ENCODE measurements at places on chromosomes 11 and 22.

- DNase-seq: no peak
Measured at GRCh38 chr11:74896311-74896710, 52.6 kb downstream of the XRRA1 start.

- DNase-seq: no peak
Measured at GRCh38 chr22:19814428-19814827, 40.2 kb downstream of the GNB1L start.

DNA sequence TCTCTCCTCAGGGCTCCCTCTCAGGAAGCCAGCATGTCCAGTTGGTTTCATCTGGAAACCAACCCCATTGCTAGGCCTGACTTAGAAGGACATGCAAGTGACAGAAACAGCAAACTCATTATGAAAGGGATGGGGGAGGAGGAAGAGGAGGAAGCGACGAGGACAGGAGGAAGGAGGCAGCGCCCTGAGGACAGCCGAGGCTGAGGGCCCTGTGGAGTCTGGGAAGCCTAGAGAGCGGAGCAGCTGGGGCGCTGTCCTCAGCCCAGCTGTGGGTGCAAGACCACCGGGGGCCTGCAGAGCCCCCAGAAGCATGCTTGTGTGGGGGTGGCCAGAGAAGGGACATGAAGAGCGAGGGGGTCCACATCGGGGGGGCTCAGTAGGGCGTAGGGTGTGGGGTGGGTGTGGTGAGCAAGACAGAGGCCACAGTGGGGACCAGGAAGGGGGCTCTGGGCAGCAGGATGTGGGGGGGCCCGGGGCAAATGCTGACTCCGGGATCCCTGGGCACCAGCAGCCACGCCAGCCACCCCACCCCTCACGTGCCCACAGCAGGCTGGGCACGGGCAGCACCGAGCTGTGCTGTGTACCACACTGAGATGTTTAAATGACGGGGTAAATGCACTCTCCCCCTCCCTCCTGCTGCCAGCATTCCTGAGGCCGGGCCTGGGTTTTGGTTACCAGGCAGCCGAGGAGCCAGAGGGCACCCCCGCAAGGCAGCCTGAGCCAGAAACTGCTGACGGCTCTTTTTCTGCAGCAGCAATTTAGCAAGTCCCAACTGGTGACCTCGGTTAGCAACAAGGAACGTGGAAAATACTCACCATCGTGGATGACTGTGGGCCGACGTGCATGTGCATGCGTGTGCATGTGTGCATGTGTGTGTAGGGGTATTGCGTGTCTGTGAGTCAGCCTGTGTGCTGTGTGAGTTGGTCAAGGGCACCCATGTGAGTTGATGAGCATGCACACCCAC lies 82.7 kb upstream of the LINC01488 start:
- peak; percentile 26 for DNase-seq

GRCh38 chr11:15779518-15779917 lies 576.8 kb downstream of the SOX6 start:
- DNase-seq: peak; percentile 19

GRCh38 chr11:74397501-74398243 lies 561 bp downstream of the PGM2L1 start:
- DNase-seq: peak; percentile 30

- no peak for DNase-seq
Measured at GRCh38 chr11:90845799-90846198, 623.0 kb upstream of the CHORDC1 start.

GRCh38 chr22:46576556-46577367 lies 39.3 kb upstream of the CELSR1 start:
- DNase-seq: peak; percentile 35

GRCh38 chr22:48422900-48423480 lies 1404.7 kb downstream of the BRD1 start:
- DNase-seq: no peak

DNA sequence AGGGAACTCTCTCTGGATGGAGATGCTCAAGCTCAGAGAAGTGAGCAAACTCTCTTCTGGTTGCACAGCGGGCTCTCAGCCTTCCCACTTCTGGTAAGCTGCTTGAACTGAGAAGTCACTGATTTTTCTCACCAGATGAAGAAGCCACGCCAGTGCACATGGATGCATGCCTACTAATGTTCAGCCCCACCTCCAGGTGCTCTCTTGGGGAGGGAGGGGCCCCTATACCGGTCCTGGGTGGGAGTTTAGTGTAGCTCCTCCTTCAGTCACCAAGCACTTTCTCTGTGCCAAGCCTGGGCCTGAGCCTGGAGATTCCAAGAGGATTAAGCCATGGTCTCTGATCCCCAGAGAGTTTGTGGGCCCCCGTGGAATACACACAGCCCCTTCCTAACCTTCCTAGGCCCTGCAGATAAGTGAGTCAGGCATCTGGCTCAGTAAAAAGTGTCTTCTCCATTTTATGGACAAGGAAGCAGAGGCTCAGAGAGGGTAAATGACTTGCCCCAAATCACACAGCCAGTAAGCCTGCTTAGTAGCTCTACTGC lies 142.2 kb downstream of the ST3GAL4 start:
- DNase-seq: no peak

- peak; percentile 48 for DNase-seq
Measured at GRCh38 chr11:116910378-116910777, 73.0 kb upstream of the APOA1 start.

GRCh38 chr11:92423115-92424034 lies 198.8 kb downstream of the FAT3 start:
- DNase-seq: peak; percentile 54

- DNase-seq: no peak
Measured at GRCh38 chr11:72673943-72674828, at the start of gene PDE2A. Gene PDE2A, minus strand, starts transcription at chr11:72674422. Its CDS starts 215 bp downstream, at chr11:72674207.

DNA sequence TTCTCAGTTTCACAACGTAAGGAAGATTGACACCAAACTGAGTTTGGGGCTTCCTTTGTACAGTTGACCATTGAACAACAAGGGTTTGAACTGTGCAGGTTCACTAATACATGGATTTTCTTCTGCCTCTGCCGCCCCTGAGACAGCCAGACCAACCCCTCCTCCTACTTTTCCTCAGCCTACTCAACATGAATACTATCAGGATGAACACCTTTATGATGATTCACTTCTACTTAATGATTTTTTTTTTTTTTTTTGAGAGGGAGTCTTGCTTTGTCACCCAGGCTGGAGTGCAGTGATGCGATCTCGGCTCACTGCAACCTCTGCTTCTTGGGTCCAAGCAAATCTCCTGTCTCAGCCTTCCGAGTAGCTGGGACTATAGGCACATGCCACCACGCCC lies 14.6 kb downstream of the RBM4 start:
- peak; percentile 36 for DNase-seq

- peak; percentile 59 for DNase-seq
Measured at GRCh38 chr11:68314203-68315170, 2.1 kb downstream of the LRP5 start.

GRCh38 chr22:48424661-48425060 lies 1403.0 kb downstream of the BRD1 start:
- no peak for DNase-seq

DNA sequence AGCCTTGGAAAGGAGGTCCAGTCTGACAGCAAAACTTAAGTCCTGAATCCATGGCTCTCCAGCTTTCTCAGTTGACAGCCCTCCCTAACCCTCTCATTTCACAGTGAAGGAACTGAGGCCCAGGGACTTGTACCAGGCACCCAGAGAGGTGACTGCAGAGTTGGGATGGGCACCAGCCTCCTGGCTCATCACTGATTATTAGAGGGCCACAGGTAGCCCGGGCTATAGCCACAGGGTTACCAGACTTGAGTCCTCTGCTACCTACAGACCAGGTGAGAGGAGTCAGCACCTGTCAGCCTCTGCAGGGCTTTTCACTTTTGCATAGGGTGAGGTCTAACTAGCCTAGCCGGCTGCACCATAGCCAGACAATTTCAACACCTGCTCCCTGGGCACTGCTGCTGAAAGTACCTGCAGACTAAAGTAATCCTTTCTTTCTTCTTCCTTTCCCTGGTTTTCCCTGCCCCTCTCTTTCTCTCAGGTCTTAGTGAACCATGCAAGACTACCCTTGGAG lies 37.6 kb downstream of the SYT13 start:
- DNase-seq: no peak

DNA sequence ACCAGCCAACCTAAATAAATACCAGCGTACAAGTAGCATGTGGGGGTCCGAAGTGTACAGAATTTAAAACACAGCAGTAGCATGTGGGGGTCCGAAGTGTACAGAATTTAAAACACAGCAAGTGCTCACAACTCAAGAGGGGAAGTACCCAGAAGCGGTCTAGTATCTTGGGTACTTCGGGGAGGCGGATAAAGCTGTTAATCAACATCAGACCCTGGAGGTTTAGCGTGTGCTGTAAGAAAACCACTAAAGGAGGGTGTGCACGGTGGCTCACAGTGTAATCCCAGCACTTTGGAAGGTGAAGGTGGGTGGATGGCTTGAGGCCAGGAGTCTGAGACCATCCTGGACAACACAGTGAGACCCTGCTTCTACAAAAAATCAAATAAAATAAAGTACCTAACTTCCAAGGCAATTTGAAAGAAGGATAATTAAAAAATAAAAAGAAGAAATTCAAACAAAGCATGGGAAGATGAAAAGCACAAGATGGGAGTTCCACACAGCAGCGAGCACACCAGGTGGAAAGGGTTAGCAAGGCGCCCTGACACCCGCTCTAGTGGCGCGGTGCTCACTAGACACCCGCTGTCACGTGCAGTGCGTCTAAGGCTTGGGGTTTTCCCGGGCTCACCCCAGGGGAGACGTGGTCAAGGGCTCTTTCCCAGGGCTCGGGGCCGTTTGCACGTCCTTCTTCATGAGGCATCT lies 35.0 kb upstream of the MOB2 start:
- no peak for DNase-seq

DNA sequence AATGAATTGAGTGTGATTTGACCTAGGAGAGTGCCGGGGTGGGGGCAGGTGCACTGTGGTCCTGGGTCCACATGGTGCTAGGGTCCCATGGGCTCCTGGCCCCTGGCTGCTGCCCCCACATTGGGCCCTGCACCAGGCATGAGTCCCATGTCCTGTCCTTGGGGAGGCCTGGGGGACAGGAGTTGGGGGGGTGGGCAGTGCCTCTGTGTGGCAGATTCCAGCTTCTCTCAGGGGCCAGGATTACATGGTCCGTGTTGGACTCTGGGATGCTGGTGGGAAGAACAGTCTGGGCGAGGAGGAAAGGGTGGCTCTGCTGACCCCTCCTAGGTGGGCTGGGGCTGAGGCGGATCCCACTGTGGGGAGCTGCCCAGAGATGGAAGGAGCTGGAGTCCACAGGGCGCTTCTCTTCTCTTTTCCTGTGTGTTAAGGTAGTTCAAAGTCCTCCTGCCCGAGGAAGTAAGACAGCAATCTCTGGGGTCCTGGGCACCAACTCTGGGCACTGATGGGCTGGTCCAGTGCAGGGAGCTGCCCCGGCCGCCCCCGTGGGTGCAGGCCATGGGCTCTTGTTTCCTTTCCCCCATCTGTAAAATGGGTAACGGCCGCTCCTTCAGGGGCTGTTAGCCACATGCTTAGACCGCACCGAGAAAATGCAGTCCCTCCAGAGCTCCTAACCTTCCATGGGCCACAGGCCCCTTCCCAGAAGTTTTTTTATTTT lies 19.8 kb downstream of the KCNQ1 start:
- DNase-seq: no peak

DNA sequence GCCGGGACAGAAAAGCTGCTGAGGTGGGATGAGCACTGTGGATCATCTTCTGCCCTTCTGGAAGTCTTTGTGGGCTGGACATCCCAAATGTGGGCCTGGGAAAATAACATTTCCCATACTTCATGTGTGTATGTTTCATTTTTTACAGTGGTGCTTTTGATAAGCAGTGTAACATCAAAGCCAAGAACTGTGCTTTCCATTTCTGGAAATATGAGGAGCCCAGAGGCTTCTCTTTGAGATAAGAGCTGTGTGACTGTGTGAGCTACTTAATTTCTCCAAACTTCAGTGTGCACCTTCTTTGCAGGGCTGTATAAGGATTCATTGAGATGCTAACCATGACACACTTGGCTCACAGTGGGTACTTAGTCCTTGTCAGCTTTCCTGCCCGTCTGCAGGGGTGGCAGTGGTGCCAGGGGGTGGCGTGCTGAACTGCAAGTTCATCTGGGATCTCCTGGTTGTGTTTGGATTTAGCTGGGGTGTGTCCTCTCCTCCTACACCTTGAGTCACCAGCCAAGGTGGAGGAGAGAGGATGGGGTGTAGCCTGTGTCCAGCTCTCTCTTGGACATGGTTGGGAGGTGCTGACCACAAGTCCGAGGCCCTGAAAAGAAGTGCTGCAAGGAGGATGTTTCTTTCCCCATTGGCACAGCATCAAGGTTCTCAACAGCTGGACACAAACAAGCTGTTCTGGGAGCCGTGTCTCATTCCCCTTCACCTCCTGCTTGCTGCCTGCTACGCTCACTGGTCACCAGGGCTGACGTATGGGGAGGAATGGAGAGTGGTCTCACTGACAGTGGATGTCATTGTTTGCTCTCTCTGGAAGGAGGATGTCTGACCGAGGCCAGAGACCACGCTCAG lies 139.4 kb downstream of the TEAD1 start:
- DNase-seq: peak; percentile 88

GRCh38 chr11:26580929-26581328 lies 8.9 kb upstream of the MUC15 start:
- DNase-seq: no peak

- DNase-seq: no peak
Measured at GRCh38 chr22:20430720-20431510, 6.7 kb downstream of the SCARF2 start.

DNA sequence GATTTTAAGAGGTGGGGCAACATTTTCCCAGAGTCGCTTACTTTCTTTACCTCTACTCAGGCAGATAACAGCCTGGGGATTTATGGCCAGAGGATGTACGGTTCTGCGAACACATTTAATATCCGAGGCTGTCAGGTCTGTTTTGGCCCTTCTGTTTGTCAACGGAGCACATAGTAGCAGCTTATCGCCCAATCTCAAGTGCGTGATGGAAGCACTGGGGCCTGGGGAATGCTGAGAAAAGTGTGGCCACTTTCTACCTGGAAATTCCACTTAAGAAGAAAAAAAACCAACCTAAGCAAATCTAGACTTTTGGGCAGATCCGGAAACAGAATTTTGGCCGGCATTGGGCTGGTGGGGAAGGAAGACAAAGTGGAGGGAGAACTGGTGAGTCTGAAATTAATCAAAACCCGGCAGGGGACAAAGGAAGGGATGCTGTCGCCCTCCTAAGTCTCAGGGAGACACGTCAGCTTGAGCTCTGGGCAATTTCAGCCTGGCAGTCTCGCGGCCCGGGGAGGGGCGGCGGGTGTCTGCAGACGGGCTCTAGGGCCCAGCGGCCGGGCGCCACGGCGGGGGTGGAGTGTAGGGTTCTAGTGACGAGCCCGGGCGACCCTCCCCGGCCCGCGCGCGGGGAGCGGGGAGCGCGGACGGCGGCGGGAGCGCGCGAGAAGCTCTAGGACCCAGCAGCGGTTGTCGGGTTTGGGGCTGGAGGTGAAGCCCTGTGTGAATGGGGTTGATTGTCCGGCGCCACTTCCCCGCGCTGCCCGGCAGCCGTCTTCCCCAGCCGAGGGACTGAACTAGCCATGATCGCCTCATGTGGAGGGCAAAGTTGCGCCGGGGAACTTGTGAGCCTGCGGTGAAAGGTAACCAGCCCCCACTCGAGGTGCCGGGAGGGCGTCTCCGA lies at the start of gene AMOTL1:
Gene AMOTL1, plus strand, starts transcription at position 656 of the 901 bp plus-strand sequence. Its CDS starts 156 bp downstream, at position 812.
- DNase-seq: peak; percentile 76

DNA sequence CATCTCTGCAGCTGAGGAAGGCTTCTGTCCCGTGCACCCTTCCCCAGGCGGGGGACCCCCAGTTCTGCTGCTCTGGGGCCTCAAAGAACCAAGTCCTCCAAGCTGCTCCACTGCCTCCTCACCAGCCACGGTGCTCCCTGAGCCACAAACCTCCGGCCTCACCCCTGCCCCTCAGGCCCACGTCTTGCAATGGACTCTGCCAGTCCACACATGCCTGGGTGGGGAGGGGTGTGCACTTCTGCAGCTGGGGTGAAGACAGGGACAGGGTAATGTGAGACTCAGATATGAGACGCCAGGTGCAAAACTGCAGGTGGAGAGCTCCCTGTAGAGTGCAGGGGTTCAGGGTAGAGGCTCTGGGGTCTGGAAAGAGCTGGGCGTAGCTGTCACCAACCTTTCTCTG lies 3.2 kb upstream of the PTDSS2 start:
- DNase-seq: no peak
